ENCODE measurements at places on chromosomes 2 and 18.

GRCh38 chr2:30948130-30948529, 140.9 kb upstream of the CAPN13 start:
- DNase-seq = no peak

DNA sequence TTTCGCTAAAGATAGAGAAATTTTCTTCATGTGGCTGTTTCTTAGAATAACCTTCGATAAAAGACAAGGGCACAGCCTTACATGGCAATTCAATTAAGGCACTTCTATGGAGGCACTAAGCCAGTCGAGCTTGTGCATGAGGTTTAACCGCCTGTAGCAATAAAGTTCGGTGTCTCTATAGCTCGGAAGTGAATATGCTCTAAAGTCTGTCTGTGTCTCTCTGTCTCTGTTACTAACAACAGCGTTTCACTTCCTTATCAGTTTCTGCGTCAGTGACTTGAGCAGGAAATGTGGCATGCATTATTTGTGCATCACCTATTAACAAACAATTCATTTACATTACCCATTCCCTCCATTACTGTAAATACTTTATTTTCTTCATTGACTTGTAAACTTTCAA, 365.1 kb upstream of the NETO1 start:
- DNase-seq = no peak

DNA sequence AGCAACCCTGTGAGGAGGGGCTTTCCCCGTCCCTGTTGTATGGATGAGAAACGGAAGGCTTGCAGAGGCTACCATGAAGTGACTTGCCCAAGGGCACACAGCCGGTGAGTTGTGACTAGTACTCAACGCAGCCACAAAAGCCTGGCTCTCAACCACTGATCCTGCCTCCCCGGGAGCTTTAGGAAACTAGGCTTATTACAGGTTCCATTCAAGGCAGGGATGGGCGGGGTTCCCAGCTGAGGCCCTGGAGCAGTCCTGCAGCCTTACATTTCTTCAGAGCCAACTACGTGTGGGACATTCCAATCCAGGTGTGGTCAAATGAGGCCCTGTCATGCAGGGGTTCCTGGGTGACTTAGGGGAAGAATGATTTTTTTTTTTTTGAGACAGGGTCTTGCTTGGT, 59.6 kb downstream of the MEX3C start:
- DNase-seq = no peak

DNA sequence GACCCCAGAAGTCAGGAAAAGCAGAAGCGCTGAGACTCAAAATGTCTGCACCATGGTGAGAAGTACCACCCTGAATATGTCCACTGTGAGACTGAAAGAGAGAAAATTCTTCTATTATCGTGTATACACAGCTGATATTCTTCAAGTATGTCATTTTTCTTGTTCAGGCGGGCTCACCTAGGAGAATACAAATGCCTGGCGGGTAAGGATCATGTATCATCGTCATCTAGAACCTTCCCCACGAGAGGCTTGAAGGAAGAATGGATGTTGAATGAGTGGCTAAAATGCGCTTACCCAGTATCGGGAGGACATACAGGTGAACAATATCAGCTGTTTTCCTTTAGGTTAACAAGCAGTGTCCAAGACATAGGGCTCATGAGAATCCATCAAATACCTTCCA, 21.1 kb upstream of the ARL4C start:
- DNase-seq = no peak

GRCh38 chr18:23712445-23712844, 23.2 kb downstream of the LAMA3 start:
- no peak for DNase-seq

GRCh38 chr2:121094101-121094500, 190.9 kb downstream of the TFCP2L1 start:
- DNase-seq = no peak

- no peak for DNase-seq
These were observed 74.9 kb downstream of the ANTXR1 start for GRCh38 chr2:69087912-69088240.

GRCh38 chr2:172442072-172442895, 14.9 kb downstream of the ITGA6 start:
- no peak for DNase-seq

- DNase-seq = no peak
These were observed 260.2 kb upstream of the SESTD1 start for GRCh38 chr2:179524809-179525339.

DNA sequence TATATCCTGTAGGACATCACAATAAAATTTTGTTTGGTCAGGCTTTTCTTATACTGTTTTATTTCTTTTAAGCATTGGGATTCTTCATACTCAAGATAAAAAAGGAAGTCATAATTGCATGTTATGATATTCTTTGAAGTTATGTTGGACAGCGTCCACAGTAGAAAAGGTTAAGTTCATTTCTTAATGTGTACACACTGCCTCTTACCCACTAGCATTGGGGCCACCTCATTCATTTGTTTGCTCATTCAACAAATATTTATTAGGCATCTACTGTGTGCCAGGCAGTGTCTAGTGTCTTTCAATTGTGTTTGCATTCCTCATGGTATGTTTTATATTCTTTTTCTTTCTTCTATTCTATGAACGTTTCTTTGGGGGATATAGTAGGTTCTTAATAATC, 70.2 kb downstream of the PTPRM start:
- DNase-seq = no peak

GRCh38 chr18:32867330-32867729, 94.5 kb upstream of the KLHL14 start:
- no peak for DNase-seq

DNA sequence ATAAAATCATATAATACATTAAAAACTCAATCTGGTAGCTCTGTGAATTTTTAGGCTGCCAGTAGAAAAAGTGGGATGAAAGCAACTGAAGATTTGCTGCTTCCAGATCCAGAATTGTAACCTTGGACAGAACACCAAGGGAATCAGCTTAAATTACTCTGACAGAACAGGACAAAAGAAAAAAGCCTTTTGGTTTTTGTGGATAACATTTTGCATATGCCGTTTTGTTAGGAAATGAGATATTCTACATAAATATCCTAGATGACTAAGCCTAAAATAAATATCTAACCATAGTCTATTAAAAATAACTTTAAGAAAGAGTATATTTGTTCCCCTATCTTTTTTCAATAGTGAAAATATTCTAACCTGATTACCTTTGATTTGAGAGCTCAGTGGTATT, 148.7 kb upstream of the DOCK10 start:
- no peak for DNase-seq

DNA sequence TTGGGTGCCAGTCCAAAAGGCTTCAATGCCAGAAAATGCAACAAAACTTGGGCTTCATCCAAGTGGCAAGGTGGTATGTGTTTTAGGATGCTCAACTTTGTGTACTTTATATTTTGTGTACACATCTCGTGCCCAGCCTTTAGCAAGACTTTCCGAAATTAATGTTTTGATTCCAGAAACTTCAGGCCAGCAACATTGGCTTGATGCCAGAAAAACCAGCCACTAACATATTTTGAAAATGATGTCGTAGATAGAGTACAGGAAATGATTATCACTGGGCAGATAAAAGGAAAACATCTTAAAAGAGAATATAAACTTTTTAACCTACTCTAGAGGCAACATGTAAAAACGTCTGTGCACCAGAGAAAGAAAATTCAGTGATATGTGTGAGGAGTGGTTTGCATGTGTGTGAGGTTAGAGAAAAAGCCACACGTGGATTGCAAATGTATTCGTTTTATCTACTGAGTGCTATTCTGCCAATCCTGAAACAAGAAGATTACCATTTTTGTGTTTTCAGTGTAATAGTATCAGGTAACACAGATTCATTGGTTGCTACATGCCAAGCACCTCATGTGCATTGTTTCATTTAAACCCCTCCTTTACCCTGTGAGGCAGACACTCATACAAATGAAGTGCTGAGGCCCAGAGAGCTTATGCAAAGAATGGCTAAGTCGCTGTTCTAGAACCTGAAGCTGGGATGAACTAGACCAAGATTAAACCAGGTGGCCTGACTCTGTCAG, 264.8 kb downstream of the C1D start:
- DNase-seq = no peak

- DNase-seq = no peak
These were observed 48.4 kb downstream of the MTERF4 start for GRCh38 chr2:241053576-241054251.

GRCh38 chr18:2818281-2818680, 28.5 kb upstream of the EMILIN2 start:
- no peak for DNase-seq

DNA sequence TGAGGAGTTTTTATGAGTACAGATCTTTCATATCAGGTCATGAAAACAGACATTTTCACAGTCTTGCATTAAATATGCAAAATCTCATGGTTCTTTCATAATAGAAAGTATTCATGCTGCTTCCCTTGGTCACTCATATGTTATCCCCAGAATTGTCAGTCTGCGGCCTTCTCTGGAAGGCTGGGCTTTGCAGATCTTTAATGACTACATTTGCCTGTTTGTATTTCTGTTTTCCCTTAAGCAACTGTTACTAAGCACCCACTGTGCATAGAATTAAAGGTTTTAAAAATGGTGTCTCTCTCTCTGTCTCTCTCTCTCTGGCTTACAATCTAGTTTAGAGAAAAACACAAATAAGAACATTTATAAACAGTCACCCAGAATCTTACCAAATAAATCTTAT, 456.3 kb downstream of the RIT2 start:
- DNase-seq = no peak

- DNase-seq = no peak
These were observed 53.8 kb upstream of the SLC66A3 start for GRCh38 chr2:11101430-11101829.

DNA sequence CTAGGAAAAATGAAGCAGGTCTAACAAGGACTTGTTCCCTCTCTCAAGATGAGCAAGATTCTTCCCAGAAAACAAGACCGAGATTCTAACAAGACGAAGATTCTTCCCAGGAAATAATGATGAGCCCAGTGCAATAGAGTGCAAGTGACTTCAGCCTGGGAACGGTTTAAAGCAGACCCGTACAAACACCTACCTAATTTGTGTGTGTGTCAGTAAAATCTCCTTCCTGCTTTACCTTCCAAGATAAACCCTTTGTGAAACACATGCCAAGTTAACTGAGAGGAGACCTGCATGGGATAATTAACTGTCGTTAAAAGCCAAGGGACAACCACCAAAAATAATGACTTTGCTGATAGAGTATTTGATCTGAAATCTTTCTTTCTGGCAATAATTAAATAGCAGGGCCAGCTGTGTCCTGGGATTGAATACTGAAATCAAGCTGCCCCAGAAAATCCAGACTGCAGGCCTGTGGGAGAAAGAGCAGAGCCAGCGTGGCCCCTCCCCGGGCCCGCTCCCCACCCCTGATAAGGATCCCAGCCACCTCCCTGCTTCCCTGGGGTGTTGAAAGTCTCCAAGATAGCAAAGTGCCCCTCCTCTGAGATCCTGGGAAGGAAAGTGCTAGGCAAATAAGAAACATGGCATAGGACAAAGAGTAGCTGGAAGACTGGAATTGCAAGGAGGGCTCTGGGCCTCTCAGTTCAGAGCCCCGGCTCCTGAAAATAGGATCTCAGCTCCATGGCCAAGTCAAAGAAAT, 145.5 kb downstream of the CYP26B1 start:
- DNase-seq = no peak

GRCh38 chr2:22360735-22361374, 1024.1 kb upstream of the KLHL29 start:
- DNase-seq = no peak

- no peak for DNase-seq
These were observed 62.6 kb downstream of the MOGAT1 start for GRCh38 chr2:222733846-222734702.

- DNase-seq = no peak
These were observed 22.6 kb downstream of the IMPA2 start for GRCh38 chr18:12003894-12004293.

DNA sequence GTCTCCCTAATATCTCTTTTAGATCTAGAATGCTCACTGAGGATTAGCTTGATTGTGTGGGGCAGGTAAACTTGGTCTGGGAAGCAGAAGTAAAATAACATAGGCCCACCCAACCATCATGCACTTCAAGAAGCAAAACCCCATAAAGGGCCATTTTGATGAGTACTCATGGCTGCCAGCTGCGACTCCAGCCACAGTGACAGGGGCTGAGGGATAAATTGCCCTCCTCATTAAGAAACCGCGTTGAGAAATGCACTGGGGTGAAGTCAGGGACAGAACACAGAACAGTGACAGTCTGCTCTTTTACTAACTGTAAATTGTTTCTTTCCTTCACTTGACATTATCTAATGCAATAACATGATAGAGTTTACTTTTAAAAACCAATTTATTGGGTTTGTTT, 60.2 kb downstream of the RND3 start:
- DNase-seq = no peak

GRCh38 chr18:62651276-62652056, 63.9 kb upstream of the PHLPP1 start:
- DNase-seq = no peak

DNA sequence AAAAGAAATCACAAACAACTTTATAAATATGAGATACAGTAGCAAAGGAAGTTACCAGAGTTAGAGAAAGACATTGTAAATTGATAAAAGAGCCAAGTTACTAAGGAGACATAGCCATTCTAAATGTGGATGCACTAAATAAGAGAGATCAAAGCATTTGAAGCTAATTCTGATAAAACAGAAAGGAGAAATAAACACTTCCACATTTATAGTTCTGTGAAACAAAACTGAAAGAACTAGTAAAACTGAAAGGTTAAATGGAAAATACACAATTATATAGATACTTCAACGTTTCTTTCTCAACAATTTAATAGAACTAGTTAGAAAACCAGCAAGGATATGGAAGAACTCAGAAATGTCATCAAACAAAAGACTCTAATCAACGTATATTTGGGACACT, 309.0 kb upstream of the CDH2 start:
- no peak for DNase-seq

GRCh38 chr2:135931776-135932443, 53.5 kb downstream of the DARS1 start:
- no peak for DNase-seq

GRCh38 chr2:222423186-222423585, 1.2 kb upstream of the SGPP2 start:
- DNase-seq = no peak

DNA sequence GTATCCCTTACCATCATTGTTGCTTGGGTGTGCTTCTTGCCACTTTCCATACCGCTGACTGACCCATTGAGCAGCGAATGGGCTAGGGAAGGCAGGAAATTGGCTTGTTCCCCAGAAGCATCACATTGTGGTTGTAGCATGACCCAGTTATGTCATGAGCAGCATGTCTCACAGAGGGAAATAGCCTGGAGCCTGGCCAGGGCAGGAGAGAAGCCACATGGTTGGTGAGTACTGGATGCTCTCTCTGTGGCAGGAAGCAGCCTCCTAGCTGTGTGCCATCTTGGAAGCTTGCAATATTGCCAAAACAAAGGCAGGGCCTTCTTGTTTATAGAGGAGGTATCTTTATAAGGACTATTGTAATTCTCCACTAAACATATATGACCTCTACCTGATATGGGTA, 482.6 kb downstream of the PIK3C3 start:
- DNase-seq = no peak
